ENCODE measurements at places on chromosomes 4 and X. TPM values are rescaled to one million over a fixed set of nuclear protein-coding genes. Genes with fewer than 3 reads are reported as not detected.

- H3K4me1 ChIP-seq, result peaks cover 12% of the 10 kb centered on the region
- no peak overlapping the region for H3K4me3 ChIP-seq
- no peak overlapping the region for H3K27ac ChIP-seq
- no peaks in the 10 kb centered on the region for H3K36me3 ChIP-seq
- H3K27me3 ChIP-seq, result no peaks in the 10 kb centered on the region
Observed at GRCh38 chrX:54824195-54824594, 16.6 kb downstream of the MAGED2 start.

GRCh38 chr4:180598281-180598680 lies 1644.9 kb upstream of the TENM3 start:
- H3K4me3 ChIP-seq, result no peak overlapping the region
- H3K27ac ChIP-seq, result no peak overlapping the region
- no peaks in the 10 kb centered on the region for H3K36me3 ChIP-seq

DNA sequence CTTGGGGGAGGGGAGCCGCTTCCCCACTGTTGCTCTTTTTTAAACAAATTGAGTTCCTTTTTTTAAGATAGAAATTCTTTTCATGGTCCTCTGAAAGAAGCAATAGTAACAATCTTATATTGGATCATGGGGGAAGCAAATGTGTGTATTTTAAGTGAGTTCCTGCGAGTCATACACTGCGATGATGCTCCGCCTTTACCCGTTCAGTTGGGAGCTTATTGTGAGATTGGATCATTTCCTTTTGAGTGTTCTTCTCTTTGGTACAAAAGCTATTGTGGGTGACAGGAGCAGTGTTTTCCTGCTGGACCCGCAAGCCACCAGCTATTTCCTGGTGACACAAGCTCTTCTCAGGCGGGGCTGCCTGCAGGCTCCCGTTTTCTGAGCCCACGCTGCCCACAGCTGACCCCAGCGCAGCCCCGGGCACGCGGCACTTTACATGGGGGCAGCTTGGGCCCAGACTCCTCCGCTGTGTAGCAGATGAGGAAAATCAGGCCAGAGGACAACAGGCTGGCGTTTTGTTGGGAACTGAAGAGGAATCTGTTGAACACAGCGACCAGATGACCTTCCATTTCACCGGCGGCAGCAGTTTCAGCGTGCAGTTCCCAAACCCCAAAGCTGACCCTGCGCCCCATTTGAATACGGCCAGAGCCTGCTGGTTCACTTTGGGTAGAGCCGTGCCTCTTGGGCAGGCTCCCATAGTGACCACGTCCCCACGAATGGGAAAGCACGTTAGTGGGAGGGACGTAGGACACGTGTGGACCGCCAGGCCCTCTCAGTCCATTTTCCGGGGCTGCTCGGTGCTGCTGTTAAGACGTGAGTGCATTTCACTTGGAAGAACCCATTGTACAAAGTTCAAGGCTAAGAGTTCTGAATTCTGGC lies 12.2 kb downstream of the TADA2B start:
- no peak overlapping the region for H3K4me3 ChIP-seq
- no peak overlapping the region for H3K27ac ChIP-seq
- no peaks in the 10 kb centered on the region for H3K27me3 ChIP-seq
- no peak for DNase-seq

ARL9 gene
- 0.48 TPM for total RNA-seq
